Activated CD4-positive, CD25-positive, alpha-beta regulatory T cell treated with anti-CD3 and anti-CD28 coated beads, Interleukin-2, amount 50 U/mL, for 24 hours (primary cell): ENCODE measurements at places on chromosomes 1 and 21.

GRCh38 chr21:23579573-23579972, 2027.7 kb downstream of the MRPL39 start:
- ATAC-seq = no peak

DNA sequence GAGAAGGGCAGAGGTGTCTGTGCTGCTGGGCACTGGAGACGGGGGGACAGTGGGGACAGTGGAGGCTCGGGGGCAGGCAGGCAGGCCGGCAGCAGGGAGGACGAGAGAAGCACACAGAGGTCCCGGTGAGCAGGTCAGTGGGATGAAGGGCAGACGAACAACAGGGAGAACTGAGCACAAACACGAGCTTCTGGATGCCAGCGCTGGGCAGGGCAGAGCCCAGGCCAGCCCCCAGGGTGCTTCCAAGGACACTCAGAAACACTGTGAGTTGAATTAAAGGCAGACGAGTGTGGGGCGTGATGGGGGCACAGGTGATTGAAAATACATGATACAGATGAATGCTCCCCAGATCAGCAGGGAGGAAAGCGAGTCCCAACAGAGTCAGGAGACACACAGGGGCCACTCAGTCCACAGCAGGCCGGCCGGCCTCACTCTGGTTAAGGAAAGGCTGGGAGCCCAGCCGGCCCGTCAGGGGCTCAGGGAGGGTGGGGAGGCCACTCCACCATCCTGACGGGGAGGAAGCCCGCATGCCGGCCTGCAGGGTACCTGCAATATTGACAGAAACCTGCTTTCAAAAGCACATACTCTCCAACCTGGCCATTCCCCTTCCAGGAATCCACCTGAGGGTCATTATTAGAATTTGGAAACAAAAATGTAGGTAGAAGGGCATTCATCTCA, 14.1 kb downstream of the SLC19A1 start:
- no peak for ATAC-seq

DNA sequence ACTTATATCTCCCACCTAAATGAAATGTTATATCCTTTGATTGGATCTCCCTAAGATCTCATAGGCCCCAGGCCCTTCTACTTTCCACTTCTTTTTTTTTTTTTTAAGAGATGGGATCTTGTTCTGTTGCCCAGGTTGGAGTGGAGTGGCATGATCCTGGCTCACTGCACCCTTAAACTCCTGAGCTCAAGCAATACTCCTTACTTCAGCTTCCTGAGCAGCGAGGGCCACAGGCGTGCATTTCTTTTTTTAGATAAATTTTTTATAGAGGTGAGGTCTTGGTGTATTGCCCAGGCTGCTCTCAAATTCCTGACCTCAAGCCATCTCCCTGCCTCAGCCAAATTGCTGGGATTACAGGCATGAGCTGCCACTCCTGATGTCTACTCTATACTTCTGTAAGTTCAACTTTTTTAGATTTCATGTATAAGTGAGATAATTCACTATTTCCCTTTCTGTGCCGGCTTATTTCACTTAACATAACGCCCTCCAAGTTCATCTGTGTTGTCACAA, 987.5 kb upstream of the NCAM2 start:
- ATAC-seq = no peak

DNA sequence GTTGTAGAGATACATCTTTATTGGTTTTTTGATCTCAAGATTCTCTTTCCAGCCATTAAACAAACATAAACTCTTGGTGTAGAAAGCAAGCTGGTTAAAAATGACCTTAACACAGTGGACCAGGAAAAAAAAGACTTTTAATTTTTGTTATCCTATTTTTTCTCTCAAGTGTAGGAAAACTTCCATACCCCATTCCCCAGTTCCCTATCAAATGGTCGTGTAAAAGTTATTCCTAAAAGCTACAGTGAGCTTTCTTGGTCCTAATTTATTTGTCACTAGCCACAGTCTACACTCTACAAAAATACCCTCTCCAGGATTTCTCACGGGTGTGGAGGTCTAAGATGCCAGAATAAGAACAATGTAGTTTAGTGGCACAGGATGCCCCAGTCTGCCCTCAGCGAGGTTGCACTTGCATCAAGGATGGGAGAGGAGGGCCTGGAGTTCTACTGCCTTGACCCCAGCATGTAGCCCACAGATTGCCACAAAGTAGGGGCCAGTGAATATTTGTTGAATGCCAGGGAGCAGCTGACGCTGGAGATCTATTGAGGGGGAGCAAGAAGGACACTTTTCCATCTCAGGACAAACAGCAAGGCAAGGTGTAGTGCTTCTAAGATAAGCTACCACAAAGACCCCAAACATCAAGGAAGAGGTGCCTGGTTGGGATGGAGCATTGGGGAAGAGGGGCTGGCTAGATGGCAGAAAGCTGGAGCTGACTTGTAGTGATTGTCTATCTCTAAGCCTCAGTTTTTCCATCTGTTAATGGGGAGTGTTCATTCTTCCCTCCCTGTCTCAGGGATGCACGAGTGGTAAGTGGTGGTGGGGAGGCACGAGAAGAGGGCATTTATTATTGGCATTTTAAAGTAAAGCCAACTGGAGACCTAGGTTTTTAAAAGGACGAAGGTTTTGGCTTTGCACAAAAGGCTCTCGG, 1.8 kb downstream of the MYCL start:
- ATAC-seq = no peak

- ATAC-seq = no peak
Observed at GRCh38 chr1:62142496-62142895, 52.2 kb upstream of the L1TD1 start.

DNA sequence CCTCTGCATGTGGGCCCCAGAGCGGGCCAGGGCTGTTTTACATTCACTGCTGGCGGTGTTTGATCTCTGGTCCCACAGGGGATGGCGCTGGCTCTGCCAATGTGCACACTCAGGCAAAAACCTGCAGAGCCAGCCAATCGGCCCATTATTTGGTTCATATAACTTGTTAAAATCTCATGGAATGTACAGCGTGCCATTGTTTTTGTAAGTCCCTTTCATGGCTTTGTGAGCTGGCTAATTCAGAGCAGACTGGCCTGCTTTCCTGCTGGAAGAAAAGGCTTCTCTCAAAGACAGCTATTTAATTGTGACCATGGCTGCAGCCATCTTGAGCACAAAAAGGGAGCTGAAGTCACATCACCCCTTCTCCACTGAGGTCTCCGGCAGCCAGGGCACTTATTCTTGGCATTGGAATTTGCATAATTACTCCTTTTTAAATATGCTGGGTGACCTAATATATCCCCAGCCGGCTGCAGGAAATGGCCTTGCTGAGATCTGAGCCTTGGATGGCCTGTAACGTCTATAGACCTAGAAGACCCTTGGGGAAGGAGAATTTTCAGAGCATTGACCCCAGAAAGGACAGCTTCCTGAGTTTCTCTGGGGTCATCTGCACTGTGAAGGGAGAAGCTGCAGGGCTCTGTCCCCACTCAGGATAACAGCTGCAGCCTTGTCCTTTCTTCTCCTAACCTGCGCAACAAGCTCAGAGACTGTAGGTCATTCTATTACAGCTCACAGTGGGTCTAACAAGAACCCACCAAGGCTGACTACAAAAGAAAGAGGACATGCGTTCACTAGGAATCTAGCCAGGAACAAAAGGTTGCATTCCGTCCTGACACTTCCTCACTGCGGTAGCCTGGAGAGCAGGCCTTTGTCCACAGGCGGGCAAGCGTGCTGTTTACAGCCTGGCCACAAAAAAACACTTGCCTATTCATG, 45.8 kb downstream of the BCAR3 start:
- no peak for ATAC-seq

DNA sequence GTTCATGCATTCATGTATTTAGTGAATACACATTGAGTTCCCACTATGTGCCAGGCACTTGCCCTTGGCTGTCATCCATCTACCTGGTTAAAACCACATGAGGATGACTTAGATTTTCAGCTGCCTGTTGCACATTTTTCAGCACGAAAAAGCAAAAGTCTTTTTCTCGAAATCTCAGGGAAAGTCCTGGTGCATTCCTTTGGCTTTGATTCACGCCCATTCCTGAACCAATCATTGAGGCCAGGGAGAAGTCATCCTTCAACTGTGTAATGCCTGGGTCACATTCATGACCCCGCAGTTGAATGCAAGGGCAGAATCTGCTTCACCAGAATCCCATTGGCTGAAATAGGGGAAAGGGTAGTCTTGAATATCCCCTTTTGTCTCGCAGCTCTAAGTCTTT, 84.4 kb downstream of the RNF220 start:
- no peak for ATAC-seq

DNA sequence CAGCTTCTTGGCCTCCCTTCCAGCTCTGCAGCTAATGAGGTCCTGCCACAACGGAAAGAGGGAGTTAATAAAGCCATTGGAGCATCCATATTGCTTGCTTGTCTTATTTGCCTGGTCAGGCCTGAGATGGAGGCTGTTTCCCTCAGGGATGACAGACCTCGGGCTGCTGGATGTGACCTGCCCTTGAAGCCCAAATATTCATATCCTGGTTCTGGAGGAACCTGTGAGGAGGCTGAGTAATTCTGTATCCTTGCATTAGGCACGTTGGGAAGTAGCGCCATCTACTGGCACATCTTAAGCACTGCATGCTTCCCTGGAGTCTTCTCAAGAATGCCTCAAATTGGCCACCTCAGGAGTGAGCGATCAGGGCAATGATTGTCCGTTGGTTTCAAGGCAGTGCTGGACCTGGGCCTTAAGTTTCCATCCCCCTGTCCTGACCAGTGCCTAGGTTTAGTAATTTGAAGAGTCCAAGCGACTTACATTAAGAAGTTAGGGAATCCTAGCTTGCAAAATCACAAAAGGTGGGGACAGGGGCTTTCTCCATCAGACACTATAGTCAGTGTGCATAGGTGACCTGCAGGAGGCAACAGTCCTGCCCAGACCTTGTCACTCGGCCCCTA, 13.8 kb upstream of the NASP start:
- ATAC-seq = peak; percentile 86

GRCh38 chr21:25501996-25502665, 105.2 kb downstream of the MRPL39 start:
- ATAC-seq = peak; percentile 94

- ATAC-seq = no peak
Observed at GRCh38 chr1:31376375-31377134, 3.7 kb upstream of the FABP3 start.

DNA sequence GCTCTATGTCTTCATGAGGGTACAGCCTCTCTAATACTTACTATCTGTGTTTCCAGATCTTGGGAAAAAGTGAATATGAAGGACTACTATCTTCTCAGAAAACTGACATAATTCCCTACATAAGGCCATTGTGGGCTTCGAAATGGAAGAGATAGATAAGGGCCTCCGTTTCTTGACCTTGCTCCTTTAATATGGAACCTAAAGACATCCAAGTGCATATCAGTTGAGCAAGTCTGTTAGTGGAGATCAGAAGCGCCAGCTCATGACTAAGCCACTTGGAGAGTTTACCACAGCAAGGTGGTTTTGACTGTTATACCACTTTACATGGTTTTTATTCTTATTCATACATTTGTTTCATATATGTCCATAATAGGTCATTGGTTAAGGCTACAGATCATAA, 35.3 kb upstream of the FCER1A start:
- ATAC-seq = no peak

- no peak for ATAC-seq
Observed at GRCh38 chr1:54680387-54680786, 35.3 kb upstream of the TTC4 start.
